ENCODE measurements at places on chromosomes 12 and 14. TPM values are rescaled to one million over a fixed set of nuclear protein-coding genes. Genes with fewer than 3 reads are reported as not detected.
A peak's percentile ranks its signal among the peaks of the same experiment; 100 is the strongest.

The BLOC1S1 gene
- 233 TPM for total RNA-seq

The SERPINA5 gene
- 820 TPM for total RNA-seq

The NAV3 gene
- total RNA-seq: 27.1 TPM

The GLIPR1L1 gene
- total RNA-seq: not detected

The TMED10 gene
- total RNA-seq: 413 TPM

- DNase-seq: no peak
- no peaks in the 10 kb centered on the region for H3K4me1 ChIP-seq
- H3K36me3 ChIP-seq: no peaks in the 10 kb centered on the region
- no peak overlapping the region for H3K27ac ChIP-seq
Measured at GRCh38 chr12:121390856-121391255, 9.1 kb upstream of the RNF34 start.

DNA sequence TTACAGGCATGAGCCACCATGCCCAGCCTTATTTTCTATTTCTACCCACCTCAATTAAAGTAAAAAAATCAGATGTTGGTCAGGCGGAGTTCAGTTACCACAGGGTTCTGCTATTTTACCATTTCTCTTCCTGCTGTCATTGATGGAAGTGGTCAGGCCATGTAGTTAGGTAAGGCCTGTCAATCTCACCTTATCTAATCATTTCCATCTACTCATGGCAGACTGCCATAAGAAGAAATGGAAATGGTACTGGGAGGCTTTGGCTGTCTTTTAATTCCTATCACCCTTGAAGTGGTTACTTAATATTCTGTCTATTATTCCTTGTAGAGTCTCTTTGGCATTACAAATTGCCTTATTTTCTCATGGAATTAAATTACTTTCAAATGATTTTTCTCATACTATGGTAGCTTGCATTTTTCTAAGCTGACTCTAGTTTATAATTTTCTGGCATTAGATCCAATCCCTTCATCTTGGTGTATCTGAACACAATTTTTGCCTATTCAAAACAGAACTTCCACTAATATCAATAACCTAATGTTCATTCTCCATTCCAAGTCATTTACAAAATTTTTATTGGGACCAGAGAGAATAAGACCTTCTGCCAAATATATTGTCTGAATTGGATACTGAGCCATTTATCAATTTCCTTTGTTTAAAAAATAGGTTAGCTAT is 198.7 kb downstream of the DACT1 start:
- H3K27me3 ChIP-seq: no peaks in the 10 kb centered on the region
- no peak overlapping the region for H3K27ac ChIP-seq
- no peaks in the 10 kb centered on the region for H3K4me1 ChIP-seq
- no peak overlapping the region for H3K4me3 ChIP-seq

- no peaks in the 10 kb centered on the region for H3K27me3 ChIP-seq
- peak; percentile 64 for DNase-seq
- H3K36me3 ChIP-seq: peaks cover 5% of the 10 kb centered on the region
Measured at GRCh38 chr12:11836282-11837151, 187.0 kb downstream of the ETV6 start.

GRCh38 chr14:34796902-34797301 is 78.3 kb downstream of the BAZ1A start:
- no peaks in the 10 kb centered on the region for H3K4me1 ChIP-seq
- H3K4me3 ChIP-seq: no peak overlapping the region
- no peaks in the 10 kb centered on the region for H3K27me3 ChIP-seq
- H3K36me3 ChIP-seq: peaks cover 19% of the 10 kb centered on the region

DNA sequence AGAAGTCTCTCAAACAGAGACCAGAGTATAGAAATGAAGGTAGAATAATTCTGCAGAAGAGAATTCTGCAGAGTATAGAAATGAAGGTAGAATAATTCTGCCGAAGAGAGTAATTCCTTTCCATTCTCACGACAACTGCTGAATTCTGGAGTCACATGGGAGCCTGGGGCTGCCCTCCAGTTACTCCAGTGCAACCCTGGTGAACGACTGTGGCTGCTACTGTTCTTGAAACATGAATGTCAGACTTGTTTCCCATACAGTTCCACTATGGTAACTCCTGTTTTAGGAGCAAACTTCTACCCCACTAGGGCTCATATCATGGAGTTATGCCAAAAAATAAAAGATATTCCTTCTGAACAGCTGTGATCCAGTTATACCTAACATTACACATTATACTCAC is 164.4 kb downstream of the KICS2 start:
- H3K27me3 ChIP-seq: no peaks in the 10 kb centered on the region
- H3K27ac ChIP-seq: no peak overlapping the region
- DNase-seq: no peak
- H3K4me3 ChIP-seq: no peak overlapping the region

- H3K4me1 ChIP-seq: peaks cover 10% of the 10 kb centered on the region
- H3K27me3 ChIP-seq: no peaks in the 10 kb centered on the region
- H3K27ac ChIP-seq: no peak overlapping the region
- H3K4me3 ChIP-seq: no peak overlapping the region
- DNase-seq: no peak
Measured at GRCh38 chr14:96573473-96574100, 71.4 kb downstream of the PAPOLA start.

DNA sequence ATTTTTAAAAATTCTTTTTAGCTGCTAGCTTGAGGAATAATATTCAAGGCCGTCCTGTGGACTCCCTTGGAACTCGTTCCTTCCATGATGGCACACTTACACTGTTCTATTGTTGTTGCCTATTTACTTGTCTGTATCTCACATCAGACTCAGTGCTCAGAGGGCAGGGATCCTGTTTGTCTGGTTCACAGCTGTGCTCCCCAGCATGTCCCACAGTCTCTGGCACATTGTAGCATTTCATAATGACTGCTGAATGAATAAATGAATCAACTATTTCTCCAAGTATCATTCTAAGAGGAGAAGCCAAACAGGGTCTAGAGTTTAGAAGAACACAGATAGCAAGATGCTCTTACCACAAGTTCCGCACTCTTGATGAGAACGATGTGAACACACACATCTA is 48.0 kb downstream of the NTN4 start:
- peaks cover 21% of the 10 kb centered on the region for H3K4me1 ChIP-seq
- no peak overlapping the region for H3K4me3 ChIP-seq
- H3K36me3 ChIP-seq: no peaks in the 10 kb centered on the region

- no peaks in the 10 kb centered on the region for H3K27me3 ChIP-seq
- no peak for DNase-seq
- no peaks in the 10 kb centered on the region for H3K4me1 ChIP-seq
Measured at GRCh38 chr14:96804895-96805294, 7.7 kb downstream of the VRK1 start.

DNA sequence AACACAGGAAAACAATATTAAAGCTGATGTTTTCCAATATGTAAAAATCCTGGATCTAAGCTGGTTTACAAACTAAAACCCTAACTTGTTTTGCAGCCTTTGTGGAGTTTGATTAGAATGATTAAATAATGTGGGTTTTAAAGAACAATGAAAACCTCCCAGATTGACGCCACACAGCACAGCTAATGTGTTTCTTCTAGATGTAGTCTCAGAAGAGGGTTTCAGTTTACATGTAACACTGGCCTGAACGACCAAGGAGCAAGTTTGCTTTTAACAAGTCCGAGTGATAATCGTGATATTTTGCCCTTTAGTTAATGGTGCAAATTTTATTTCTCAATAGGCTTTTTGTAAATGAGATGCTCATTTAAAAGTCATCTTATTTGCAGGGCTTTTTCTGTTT is 11.0 kb downstream of the HMGA2 start:
- H3K36me3 ChIP-seq: no peaks in the 10 kb centered on the region
- H3K27me3 ChIP-seq: peaks cover 10% of the 10 kb centered on the region
- H3K4me1 ChIP-seq: no peaks in the 10 kb centered on the region
- H3K27ac ChIP-seq: no peak overlapping the region
- no peak overlapping the region for H3K4me3 ChIP-seq

- no peaks in the 10 kb centered on the region for H3K36me3 ChIP-seq
- no peaks in the 10 kb centered on the region for H3K27me3 ChIP-seq
- DNase-seq: no peak
- H3K4me1 ChIP-seq: peaks cover 33% of the 10 kb centered on the region
Measured at GRCh38 chr12:12406762-12407161, 49.9 kb downstream of the BORCS5 start.

DNA sequence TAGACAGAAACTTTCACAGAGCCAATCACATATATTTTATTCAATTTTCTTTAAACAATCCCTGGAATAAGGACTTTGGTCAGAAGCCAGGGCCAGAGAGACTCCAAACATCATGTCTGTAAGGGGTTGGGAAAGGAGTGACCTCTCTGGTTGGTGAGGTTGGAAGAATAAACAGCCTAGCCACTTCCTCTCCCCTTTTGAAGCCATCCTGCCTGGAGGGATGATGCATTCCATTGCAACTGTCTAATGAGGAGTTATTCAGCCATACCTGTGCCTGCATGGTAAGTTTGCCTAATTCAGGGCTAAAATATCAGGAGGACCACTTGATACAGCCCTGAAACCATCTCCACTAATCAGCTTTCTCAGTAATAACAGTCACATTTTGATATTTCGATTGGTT is 299.8 kb downstream of the KCNH5 start:
- H3K36me3 ChIP-seq: no peaks in the 10 kb centered on the region
- no peak overlapping the region for H3K4me3 ChIP-seq
- H3K27me3 ChIP-seq: no peaks in the 10 kb centered on the region
- H3K4me1 ChIP-seq: no peaks in the 10 kb centered on the region
- DNase-seq: no peak

DNA sequence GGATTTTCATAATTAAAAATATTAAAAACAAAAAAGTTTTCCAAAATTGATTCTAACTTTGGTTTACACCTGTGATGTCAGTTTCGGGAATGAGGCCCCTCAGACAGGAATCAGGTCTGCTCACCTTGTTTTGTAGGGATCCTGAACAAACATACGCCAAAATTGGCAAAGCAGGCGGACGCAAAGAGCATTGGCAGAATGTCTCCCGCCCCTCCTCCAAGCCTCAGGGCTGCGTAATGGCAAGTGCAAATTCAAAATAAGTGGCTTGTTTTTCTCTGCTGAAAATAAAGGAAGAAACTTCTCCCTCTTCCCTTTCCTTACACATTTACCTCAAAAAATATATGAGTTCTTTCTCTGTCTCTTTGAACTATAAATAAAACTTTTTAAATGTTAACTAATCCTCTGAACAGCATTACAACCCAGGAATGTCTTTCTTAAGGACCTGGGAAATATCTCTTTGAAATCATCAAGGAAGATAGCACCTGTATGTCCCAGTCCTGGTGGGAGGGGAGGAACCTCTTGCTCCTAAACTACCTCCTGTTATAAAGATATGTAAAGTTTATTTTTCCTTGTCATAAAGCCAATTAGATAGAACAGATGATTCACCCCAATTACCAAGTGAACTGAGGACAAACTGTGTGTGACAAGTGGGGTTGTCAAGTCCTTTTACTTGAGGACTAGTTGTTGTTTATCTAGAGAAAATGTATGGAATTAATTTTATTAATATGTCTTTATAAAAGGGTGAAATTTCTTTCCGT is 16.5 kb downstream of the OR6J1 start:
- H3K4me3 ChIP-seq: no peak overlapping the region
- no peak for DNase-seq
- H3K4me1 ChIP-seq: no peaks in the 10 kb centered on the region
- no peaks in the 10 kb centered on the region for H3K36me3 ChIP-seq
- H3K27ac ChIP-seq: no peak overlapping the region

DNA sequence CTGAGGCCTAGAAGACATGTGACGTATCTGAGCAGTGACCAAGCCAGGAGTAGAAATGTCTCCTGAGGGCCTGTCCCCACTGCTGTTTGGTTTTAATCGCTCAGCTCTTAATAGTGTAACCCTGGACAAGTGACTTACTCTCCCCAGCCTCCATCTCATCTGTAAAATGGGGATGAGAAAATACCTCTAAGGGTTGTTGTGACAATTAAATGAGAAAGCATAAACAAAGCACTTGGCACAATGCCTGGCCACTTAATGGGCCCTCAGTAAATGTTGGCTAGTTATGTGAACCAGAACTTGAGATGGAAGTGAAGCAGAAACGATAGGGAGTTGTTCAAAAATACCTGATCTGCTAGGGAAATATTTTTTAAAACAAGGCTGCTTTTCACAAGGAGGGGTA is 58.2 kb downstream of the HMGA2 start:
- H3K4me3 ChIP-seq: no peak overlapping the region
- no peak for DNase-seq
- H3K4me1 ChIP-seq: peaks cover 6% of the 10 kb centered on the region
- H3K27ac ChIP-seq: no peak overlapping the region
- no peaks in the 10 kb centered on the region for H3K36me3 ChIP-seq

GRCh38 chr14:32121948-32122347 is 44.8 kb downstream of the ARHGAP5 start:
- H3K4me1 ChIP-seq: peaks cover 13% of the 10 kb centered on the region
- no peak for DNase-seq
- H3K36me3 ChIP-seq: no peaks in the 10 kb centered on the region
- no peak overlapping the region for H3K4me3 ChIP-seq
- H3K27me3 ChIP-seq: no peaks in the 10 kb centered on the region

- H3K4me1 ChIP-seq: no peaks in the 10 kb centered on the region
- H3K4me3 ChIP-seq: no peak overlapping the region
- peak; percentile 49 for DNase-seq
Measured at GRCh38 chr14:23910101-23910875, 43.3 kb upstream of the DHRS4 start.

DNA sequence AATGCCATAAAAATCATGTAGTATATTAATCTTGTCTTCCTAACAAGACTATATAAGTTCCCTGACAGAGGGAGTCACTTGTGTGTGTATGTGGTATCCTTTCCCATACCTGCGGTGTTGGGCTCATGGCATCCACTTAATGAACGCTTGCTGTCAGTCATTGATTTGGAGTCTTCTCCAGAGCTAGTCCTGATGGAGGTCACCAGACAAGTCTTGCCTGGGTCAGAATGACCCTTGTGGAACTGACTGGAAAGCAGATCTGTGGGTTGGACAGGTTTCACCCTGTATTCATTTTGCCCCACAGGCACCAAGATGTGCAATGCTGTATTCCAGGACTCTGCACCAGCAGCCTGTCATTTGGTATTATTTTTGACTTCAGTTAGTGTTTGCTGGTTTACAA is 27.3 kb upstream of the WNK1 start:
- H3K27ac ChIP-seq: no peak overlapping the region
- no peaks in the 10 kb centered on the region for H3K27me3 ChIP-seq
- no peak overlapping the region for H3K4me3 ChIP-seq
- DNase-seq: no peak

GRCh38 chr14:73283608-73284379 is 46.5 kb downstream of the PAPLN start:
- no peaks in the 10 kb centered on the region for H3K4me1 ChIP-seq
- DNase-seq: peak; percentile 19
- H3K4me3 ChIP-seq: no peak overlapping the region

DNA sequence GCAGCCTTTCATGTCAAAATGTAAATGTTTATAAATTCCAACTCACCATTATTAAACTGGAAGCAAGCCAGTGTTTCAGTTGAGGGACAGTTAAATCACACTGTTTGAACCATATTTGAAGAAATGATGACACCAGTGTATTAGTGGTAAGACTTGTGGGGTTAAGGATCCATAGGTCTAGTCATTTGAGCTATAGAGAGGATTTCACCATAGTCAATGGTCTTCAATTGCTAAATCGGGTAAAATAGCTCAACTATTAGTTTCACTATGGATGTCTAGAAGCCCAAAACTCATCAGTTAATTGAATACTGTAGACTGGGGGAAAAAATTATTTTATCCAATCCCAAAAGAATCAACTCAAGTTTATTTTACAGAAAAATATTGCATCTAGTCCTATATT is 659.1 kb downstream of the NRXN3 start:
- no peak overlapping the region for H3K27ac ChIP-seq
- no peak overlapping the region for H3K4me3 ChIP-seq
- no peak for DNase-seq
- H3K4me1 ChIP-seq: no peaks in the 10 kb centered on the region

Data from adrenal gland (tissue), 19 donors.